Breast epithelium (tissue), 4 donors: ENCODE measurements at places on chromosomes 7 and 10.

GRCh38 chr10:31341552-31341951, 22.5 kb downstream of the ZEB1 start:
- no peak for DNase-seq

DNA sequence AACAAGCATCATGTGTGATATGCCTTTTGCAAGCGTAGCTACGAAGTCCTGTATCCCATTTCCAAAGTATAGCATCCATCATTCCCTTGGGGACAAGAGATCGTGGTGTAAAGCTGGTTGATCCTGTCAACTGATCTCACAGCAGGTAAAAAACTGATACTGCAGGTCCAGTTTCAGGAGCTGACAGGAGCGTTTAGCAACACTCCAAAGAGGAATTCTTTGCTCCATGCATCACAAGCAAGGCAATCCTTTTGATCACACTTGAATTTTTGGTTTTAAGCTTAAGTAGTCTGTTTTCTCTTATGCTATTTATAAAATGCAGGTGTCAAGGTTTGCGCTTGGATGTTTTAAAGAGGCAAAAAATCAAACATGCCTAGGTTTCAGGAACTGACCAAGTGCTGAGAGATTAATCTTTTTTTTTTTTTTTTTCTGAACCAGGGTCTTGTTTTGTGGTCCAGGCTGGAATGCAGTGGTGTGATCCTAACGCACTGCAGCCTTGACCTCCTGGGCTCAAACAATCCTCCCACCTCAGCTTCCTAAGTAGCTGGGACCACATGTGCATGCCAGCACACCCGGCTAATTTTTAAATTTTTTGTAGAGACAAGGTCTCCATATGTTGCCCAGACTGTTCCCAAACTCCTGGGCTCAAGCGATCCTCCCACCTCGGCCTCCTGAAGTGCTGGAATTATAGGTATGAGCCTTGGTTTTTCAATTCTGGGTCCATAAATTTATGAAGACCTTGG, 1.8 kb upstream of the ZDHHC4 start:
- DNase-seq = no peak

DNA sequence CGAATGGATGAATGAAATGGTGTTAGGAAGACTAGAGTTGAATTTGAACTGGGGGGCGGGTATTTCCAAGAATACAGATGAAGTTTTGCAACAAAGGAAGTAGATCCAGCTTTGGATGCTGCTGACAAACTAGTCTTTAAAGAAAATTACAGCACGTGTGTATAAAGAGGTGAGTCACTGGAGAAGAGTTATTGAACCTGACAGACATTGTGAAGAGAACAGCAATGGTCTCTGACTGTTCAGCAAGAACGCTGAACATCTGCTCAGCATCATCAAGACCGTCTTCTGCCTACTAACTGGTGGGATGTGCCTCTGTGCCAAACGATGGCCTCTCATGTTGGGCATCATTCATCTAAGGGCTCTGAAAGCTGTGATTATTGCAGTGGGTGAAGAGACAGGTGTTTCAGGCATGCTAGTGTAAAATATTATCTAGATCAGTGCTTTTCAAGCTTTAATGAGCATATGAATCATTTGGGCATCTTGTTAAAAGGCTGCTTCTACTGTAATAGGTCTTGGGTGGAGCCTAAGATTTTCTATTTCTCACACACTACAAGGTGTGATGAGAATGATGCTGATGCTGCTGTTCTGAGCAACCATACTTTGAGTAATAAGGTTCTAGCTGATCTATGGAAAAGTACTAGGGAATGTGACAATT, 291.3 kb downstream of the PTEN start:
- no peak for DNase-seq

GRCh38 chr10:15897287-15897686, 37.0 kb upstream of the MINDY3 start:
- no peak for DNase-seq

DNA sequence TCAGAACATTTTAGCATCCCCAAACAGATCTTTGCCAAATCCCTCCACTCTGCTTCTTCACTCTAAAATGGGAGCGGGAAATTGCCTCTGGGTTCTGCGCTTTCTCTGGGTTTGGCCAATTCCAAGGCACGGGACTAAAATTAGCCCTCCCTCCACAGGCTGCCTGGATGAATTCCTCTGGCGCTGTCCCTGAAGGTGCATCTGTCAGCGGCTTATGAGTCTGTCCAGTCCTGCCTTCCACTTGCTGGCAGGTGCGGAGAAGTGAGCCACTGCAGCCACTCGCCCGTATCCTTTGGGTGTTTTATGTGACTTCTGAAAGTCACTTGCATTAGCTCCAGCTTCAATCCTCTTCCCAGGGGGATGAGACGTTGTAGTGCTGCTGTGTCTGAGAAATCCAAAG, 121.6 kb downstream of the SH2D4B start:
- DNase-seq = no peak

- DNase-seq = no peak
Measured at GRCh38 chr10:38025283-38025682, 14.8 kb downstream of the ZNF33A start.

- DNase-seq = no peak
Measured at GRCh38 chr7:112407261-112407660, 43.0 kb upstream of the IFRD1 start.

GRCh38 chr7:7792056-7792455, 73.6 kb upstream of the RPA3 start:
- no peak for DNase-seq

GRCh38 chr7:105478606-105479005, 43.5 kb downstream of the PUS7 start:
- DNase-seq = no peak

- DNase-seq = no peak
Measured at GRCh38 chr7:54544527-54545240, 2.5 kb downstream of the VSTM2A start.

GRCh38 chr7:155455776-155456737, 1.9 kb upstream of the EN2 start:
- no peak for DNase-seq

DNA sequence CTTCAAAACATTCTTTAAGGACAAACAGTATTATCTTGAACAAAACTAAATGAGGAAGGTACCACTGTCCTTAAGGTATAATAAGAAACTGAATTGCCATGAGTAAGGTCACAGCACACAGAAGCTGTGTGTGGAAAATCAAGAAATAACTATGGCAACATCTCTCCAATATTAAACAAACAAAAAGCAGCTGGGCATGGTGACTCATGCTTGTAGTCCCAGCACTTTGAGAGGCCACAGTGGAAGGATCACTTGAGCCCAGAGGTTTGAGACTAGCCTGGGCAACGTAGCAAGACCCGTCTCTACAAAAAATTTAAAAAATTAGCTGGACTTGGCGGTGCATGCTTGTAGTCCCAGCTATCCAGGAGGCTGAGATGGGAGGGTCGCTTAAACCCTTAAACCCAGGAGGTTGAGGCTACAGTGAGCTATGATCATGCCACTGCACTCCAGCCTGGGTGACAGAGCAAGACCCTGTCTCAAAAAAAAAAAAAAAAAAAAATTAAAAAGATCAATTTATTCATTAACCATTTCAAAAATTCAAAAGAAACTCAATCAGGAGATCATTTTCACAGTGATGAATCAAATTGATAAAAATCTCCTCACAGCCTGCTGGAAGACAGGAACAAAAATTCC, 195.4 kb downstream of the SKIDA1 start:
- no peak for DNase-seq
